Regular cardiac myocyte (primary cell): ENCODE measurements at places on chromosomes 1 and 21. TPM values are rescaled to one million over a fixed set of nuclear protein-coding genes. Genes with fewer than 3 reads are reported as not detected.

Gene C1orf87
- total RNA-seq = not detected in 2 replicates

Gene TMIGD3
- not detected in 2 replicates for total RNA-seq

Gene KISS1
- total RNA-seq = 1.5 TPM in 1 of 2 replicates, not detected in the other

Gene PLXNA2
- 3.4 and 8.4 TPM in 2 replicates for total RNA-seq
